ENCODE measurements at places on chromosomes 3 and 15. TPM values are rescaled to one million over a fixed set of nuclear protein-coding genes. Genes with fewer than 3 reads are reported as not detected.
A peak's percentile ranks its signal among the peaks of the same experiment; 100 is the strongest.

GPR87 gene
- not detected for total RNA-seq

DNA sequence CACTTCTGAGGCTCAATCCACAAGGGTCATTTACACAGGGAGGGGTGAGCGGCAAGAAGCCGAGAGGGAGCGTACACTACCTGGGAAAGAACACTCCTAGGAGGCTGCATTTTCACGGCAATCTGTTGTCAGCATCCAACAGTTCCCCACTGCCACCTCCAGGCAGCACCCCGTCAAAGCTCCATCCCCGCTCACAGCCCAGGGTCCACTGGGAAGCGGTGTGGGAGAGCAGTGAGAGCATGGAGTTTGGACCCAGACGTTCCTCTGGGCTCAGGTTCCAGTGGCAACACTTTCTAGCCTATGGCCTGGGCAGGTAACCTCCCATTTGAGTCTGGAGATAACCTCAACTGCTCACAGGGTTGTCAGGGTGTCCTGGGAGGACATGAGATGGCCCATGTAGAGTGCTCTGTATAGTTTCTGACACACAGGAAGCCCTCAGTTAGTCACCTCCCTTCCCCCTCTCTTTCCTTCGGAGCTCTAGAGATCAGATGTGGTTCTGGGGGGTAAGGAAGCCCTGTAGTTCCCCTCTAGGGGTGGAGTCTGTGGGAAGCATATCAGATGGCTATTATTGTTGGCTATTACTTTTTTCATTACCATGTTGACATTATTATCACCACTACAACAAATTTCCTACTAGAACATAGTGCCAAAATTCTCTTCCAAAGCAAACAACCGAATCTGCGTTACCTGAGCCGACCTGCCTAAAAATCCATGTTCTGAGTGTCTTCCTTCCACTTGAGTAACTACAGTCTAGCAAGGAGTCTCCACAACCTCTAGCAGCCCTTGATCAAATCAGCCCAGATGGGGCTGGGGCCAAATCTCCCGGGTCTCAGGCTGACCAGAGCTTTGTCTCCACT lies 29.1 kb downstream of the RUVBL1 start:
- H3K36me3 ChIP-seq: peaks cover 69% of the 10 kb centered on the region
- H3K4me1 ChIP-seq: no peaks in the 10 kb centered on the region
- H3K27me3 ChIP-seq: no peaks in the 10 kb centered on the region
- no peak overlapping the region for H3K4me3 ChIP-seq
- H3K27ac ChIP-seq: no peak overlapping the region

ERICH6 gene
- total RNA-seq: not detected

- H3K27ac ChIP-seq: no peak overlapping the region
- peaks cover 33% of the 10 kb centered on the region for H3K27me3 ChIP-seq
- H3K36me3 ChIP-seq: no peaks in the 10 kb centered on the region
- DNase-seq: no peak
- peaks cover 11% of the 10 kb centered on the region for H3K4me1 ChIP-seq
These were observed 891 bp upstream of the DMXL2 start for GRCh38 chr15:51623386-51623938.

NR1I2 gene
- 0.20 TPM for total RNA-seq

- peaks cover 8% of the 10 kb centered on the region for H3K4me1 ChIP-seq
- no peaks in the 10 kb centered on the region for H3K36me3 ChIP-seq
- no peak for DNase-seq
- H3K4me3 ChIP-seq: no peak overlapping the region
- peaks cover 2% of the 10 kb centered on the region for H3K27me3 ChIP-seq
These were observed 25.8 kb upstream of the ALDH1A3 start for GRCh38 chr15:100853676-100854440.

GRCh38 chr3:185402561-185402960 lies 39.6 kb downstream of the MAP3K13 start:
- no peaks in the 10 kb centered on the region for H3K4me1 ChIP-seq
- no peaks in the 10 kb centered on the region for H3K36me3 ChIP-seq
- no peak overlapping the region for H3K27ac ChIP-seq
- no peak overlapping the region for H3K4me3 ChIP-seq
- no peak for DNase-seq
- peaks cover 6% of the 10 kb centered on the region for H3K27me3 ChIP-seq

SLC2A2 gene
- not detected for total RNA-seq

GOLGA6B gene
- not detected for total RNA-seq

- no peak overlapping the region for H3K27ac ChIP-seq
- H3K27me3 ChIP-seq: no peaks in the 10 kb centered on the region
- no peak for DNase-seq
- no peaks in the 10 kb centered on the region for H3K36me3 ChIP-seq
These were observed 148.2 kb downstream of the ADAMTS9 start for GRCh38 chr3:64539451-64540196.

DNA sequence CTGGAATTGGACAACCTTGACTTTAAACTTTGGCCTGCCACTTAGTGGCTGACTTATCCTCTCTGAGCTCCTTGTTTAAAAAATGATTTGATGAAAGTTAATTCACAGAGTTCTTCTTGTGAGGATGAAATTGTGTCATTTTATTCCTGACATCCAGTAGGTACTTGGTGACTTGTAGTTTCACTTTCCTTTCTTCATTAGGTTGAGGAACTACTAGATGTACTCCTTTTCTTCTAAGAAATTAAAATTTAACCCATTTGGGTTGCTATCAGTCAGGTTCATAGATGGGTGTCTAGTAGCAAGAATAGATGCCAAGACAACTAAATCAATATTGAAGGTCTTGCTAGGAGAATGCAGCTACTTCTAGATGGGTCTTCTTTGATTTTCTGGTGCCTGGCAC lies 5.2 kb downstream of the NR1D2 start:
- DNase-seq: no peak
- H3K36me3 ChIP-seq: peaks cover 11% of the 10 kb centered on the region
- H3K27ac ChIP-seq: no peak overlapping the region
- H3K4me3 ChIP-seq: peak overlapping the region; percentile 56
- peaks cover 55% of the 10 kb centered on the region for H3K4me1 ChIP-seq

DNA sequence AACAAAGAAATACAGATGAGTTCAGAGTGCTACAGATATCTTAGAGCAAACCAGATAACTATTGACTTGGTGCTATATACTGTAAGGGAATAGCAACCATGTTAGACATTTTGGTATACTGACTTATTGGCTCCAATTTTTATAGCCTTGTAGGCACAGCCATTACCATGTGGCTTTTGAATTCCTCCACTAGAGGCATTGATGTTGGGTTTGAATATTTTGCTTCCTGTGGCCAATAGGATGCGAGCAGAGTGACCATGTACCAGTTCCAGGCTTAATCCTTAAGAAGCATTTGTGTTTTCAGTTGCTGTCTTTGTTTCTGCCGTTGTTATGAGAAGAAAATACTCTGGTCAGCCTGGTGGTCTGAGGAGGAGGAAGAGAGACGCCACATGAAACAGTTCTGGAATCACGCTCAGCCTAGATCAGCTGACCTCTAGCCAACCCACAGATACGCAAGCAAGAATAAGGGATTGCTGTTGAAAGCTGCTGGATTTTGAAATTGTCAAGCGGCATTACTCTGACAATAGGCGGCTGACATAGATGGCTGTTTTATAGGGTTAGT lies 109.4 kb upstream of the TNIK start:
- H3K4me3 ChIP-seq: no peak overlapping the region
- peaks cover 12% of the 10 kb centered on the region for H3K27me3 ChIP-seq
- H3K36me3 ChIP-seq: no peaks in the 10 kb centered on the region
- H3K4me1 ChIP-seq: no peaks in the 10 kb centered on the region

- H3K27me3 ChIP-seq: no peaks in the 10 kb centered on the region
- H3K27ac ChIP-seq: no peak overlapping the region
- no peaks in the 10 kb centered on the region for H3K36me3 ChIP-seq
- H3K4me3 ChIP-seq: no peak overlapping the region
These were observed 66.1 kb downstream of the RPN1 start for GRCh38 chr3:128584412-128585020.

DNA sequence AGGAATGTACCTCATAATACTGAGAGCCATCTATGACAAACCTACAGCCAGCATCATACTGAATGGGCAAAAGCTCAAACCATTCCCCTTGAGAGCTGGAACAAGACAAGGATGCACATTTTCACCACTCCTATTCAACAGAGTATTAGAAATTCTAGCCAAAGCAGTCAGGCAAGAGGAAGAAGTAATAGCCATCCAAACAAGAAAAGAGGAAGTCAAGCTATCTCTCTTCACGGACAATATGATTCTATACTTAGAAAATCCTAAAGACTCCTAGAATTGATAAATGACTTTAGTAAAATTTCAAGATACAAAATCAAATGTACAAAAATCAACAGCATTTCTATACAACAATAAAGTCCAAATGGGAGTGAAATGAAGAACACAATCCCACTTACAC lies 30.2 kb downstream of the OCA2 start:
- H3K4me1 ChIP-seq: no peaks in the 10 kb centered on the region
- DNase-seq: no peak
- H3K4me3 ChIP-seq: no peak overlapping the region
- no peaks in the 10 kb centered on the region for H3K27me3 ChIP-seq

GRCh38 chr3:63960048-63960711 lies 48.0 kb upstream of the SCAANT1 start:
- no peak for DNase-seq
- peaks cover 3% of the 10 kb centered on the region for H3K36me3 ChIP-seq
- no peaks in the 10 kb centered on the region for H3K27me3 ChIP-seq

ALDH1L1 gene
- not detected for total RNA-seq

STRIT1 gene
- total RNA-seq: not detected

- no peaks in the 10 kb centered on the region for H3K4me1 ChIP-seq
- H3K27ac ChIP-seq: no peak overlapping the region
- no peaks in the 10 kb centered on the region for H3K36me3 ChIP-seq
- H3K4me3 ChIP-seq: no peak overlapping the region
These were observed 47.3 kb downstream of the ITGA11 start for GRCh38 chr15:68384451-68385239.

DNA sequence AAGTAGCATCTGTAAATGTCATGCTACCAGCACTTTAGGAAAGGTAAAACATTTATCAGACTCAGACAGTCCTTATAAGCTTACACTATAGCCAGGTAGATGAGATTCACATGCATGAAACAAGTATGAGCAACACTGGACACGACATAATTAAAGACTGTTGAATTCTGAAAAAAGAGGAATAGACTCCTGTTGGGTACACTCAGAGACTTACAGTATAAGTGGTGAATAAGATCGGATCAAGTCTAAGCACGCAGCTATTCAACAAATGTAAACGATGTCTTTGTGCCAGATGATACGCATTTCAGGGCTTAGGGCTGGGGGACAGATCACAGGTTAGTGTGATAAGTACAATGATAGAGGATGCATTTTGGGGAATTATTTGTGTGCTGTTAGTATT lies 43.2 kb upstream of the SPPL2A start:
- H3K4me3 ChIP-seq: no peak overlapping the region
- peaks cover 3% of the 10 kb centered on the region for H3K27me3 ChIP-seq
- H3K36me3 ChIP-seq: no peaks in the 10 kb centered on the region
- DNase-seq: no peak

- H3K27me3 ChIP-seq: no peaks in the 10 kb centered on the region
- H3K4me1 ChIP-seq: peaks cover 5% of the 10 kb centered on the region
- no peak overlapping the region for H3K4me3 ChIP-seq
- H3K27ac ChIP-seq: no peak overlapping the region
- no peak for DNase-seq
These were observed 3.8 kb downstream of the CALML4 start for GRCh38 chr15:68201153-68201878.

DNA sequence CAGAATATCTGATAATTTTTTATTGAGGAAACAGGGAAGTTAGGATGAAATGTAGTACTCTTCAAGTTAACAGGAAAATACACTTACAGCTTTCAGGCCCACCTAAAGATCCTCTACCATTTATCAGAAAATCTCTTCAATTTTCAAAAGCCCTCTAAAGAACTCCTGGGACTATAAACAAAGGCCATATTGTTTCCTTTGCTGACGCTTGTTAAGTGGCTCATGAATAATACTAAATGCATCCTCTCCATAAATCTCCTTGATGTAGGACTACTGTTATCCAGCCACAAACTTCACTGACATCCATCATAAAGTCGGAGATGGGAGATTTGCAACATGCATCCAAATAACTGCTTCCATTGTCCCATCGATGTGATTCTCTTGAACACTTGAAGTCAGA lies 326.5 kb downstream of the ZIC1 start:
- H3K4me1 ChIP-seq: no peaks in the 10 kb centered on the region
- DNase-seq: no peak
- no peak overlapping the region for H3K4me3 ChIP-seq
- H3K36me3 ChIP-seq: no peaks in the 10 kb centered on the region

DNA sequence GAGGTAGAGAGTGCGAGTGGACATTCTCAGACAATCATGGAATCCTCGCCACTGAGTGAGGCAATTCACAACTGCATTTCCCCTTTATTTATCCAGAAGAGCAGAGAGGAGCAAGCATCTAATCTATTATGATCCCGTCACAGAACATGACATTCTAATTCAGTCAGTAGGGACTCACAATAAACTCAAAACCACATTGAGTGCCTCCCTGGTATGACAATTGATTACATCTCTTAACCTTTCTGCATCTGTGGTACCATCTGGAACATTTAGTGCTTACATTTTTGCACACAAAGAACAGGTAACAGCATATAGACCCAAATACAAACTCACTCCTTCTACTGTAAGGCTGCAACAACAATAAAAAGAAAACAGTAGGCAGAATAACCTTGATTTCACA lies 517.2 kb downstream of the GBE1 start:
- H3K27me3 ChIP-seq: no peaks in the 10 kb centered on the region
- no peaks in the 10 kb centered on the region for H3K36me3 ChIP-seq
- no peak overlapping the region for H3K4me3 ChIP-seq
- DNase-seq: no peak
- H3K4me1 ChIP-seq: no peaks in the 10 kb centered on the region

NPTN gene
- total RNA-seq: 45.3 TPM

TMCO5A gene
- total RNA-seq: not detected

GRCh38 chr15:67085818-67086636 lies 20.6 kb downstream of the SMAD3 start:
- H3K36me3 ChIP-seq: no peaks in the 10 kb centered on the region
- H3K4me3 ChIP-seq: peak overlapping the region; percentile 55
- DNase-seq: peak; percentile 64
- H3K27me3 ChIP-seq: no peaks in the 10 kb centered on the region
- H3K27ac ChIP-seq: peak overlapping the region; percentile 88

TMC3 gene
- total RNA-seq: not detected

DNA sequence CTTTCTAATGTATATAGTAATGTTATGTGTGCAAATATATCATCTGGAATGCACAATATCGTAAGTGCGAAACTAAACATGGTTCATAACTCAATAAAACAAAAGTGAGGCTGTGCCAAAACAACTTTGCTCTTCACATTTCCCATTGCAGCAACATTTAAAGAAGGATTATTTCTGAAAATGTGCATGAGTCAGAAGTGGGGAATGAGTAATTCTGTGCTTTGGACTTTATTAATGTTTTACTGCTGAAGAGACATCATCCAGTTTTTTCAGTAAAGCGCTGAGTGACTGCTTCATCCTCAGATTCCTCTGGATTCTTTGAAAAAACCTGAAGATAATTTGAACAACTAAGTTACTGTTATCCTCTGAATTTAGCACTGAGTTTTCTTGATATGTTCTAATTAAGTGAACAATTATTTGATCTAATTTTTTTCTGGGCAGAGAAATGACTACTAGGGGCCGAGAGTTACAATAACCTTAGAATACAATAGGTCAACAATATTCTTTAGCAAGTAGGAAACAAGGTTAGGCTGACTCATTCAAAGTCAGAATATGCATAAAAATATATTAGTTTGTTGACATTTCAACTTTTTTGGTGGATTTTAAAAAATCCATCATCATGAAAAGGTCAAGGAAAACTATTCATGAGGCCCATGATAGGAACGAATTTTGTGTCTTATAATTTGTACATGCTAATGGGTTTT lies 20.0 kb upstream of the PLCL2 start:
- no peak overlapping the region for H3K27ac ChIP-seq
- H3K4me3 ChIP-seq: no peak overlapping the region

TGFBR2 gene
- 57.4 TPM for total RNA-seq
